ENCODE measurements at places on chromosomes 2 and 18.

DNA sequence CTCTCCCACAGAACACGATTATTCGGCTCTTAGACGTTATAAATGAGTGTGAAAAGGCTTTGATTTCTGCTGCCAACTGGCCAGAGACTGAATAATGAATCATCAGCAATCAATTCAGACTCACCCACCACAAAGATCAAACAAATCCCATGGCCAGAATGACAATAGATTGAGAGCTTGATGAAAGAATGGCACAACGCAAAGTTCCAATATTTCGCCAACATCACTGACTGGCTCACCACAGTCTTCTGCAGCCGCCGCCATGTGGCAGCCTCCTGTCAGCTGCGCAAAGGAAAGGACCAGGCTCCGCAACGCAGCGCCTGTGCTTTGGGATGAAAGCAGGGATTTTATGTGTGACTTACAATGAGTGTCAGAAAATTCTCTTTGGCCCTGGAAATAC, 104.4 kb upstream of the SOX11 start:
- no peak for DNase-seq

GRCh38 chr2:54899576-54900200, 150.6 kb downstream of the RTN4 start:
- no peak for DNase-seq

DNA sequence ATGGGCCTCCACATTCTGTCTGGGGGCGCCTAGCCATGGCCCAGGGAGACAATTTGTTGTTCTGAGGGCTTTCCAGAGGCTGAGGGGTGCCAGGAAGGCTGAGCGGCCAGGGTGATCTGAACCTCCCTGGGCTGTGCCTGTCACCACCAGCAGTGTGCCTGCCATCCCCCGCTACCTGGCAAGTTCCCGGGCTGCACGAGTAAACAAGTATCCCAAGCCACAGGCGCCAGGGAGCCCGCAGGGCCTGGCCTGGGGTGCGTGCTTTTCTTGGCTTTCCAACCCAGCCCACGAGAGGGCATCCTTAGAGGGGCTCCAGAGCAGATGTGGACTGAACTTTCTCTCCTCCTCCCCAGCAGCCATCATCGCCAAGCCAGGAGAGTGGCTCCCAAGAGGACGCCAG, 35.1 kb upstream of the B3GNT7 start:
- DNase-seq = no peak

DNA sequence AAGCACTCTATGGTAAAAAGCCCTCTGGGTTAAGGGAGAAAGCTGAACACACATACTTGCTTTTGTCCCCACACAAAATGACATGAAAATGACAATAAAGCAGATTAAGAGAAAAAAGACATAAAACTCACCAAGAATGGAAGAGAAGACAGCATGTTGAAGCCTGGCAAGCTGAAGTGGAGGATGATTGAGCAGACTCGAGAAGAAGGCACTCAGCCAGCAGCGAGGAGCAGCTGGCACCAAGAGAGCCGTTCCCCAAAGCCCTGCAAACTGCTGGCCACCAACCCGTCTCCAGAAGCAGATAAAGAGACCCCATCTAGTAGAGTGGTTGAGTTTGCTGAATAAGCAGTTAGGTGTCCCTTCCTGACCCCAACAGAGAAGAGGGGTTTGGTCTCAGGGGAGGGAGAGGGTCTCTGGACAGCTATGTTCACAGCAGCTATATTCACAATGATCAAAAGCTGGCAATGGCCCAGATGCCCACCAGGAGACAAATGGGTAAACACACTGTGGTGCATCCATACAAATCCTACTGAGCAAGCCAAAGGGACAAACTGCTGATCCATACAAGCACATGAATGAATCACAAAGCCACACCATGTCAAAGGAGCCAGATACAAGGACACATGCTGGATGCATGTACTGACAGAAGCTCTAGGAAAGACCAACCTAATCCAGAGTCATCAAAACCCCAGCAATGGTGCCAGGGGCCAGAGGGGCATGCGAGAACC, 36.9 kb downstream of the FAM168B start:
- DNase-seq = no peak

- DNase-seq = no peak
These were observed 86.1 kb downstream of the MSH2 start for GRCh38 chr2:47488870-47489584.

DNA sequence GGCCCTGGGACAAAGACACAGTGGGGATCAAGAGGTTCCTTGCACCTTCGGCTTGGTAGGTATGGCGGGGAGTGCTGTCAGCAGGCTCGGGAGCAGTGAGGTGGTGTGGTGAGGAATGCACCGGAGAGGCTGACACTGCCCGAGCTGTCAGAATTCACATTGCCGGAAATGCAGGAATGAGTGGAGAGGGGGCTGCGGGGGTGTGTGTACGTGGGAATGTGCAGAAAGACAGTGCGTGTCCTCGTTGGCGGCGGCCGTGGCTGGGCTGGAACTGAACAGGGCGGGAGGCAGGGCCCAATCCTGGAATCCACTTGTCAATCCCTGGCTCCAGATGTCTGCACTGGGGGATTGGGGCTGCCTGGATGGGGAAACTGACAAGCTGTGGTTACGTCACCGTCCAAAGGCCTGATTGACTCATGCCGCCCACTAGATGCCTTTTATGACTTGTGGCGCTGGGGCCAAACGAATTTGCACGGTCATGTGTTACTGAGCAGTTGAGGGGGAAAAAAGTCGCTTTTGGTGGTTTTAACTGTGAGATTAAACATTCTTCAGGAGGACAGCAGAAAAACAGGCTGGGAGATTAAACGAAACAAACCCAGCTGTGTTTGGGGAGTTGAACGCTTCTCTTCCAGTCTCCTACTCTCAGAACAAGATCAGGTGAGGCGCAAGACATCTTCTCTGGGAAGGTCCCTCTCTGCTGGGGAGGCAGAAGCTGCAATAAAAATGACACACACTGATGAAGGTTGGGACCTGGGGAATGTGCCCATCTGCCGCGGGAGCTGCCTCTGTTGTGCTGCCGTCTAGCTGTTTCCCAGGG, 189.4 kb upstream of the GLI2 start:
- no peak for DNase-seq

GRCh38 chr18:6323319-6323889, 91.3 kb downstream of the L3MBTL4 start:
- no peak for DNase-seq

DNA sequence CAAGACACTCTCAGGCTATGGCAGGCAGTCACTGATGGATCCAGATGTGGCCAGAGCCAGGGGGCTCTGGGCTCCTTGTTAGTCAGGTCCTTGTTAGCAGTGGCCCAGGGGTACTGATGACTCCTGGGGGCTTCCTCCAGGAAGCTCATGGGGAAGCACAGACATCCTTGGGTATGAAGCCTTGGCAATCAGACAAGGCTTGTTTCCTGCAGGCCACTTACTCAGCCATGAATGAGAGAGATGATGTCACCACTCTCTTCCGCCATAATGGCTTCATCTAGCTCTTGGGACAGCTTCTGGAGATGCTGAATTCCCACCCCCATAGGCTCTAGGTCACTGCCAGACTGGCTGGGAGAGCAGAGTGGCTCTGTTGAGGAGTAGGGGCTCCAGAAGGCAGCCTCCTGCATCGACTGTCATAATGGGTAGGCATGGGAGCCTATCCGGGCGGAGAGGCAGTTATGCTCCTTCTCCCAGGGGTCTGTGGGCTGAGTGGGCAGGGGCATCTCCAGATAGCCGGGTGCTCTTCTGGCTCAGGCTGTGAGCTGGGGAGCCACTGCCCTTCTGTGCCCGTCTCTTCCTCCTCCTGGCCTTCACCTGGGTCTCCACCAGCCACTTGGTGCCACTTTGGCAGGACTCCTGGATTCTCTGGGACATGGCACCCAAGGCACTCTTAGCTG, 40.2 kb upstream of the BMPR2 start:
- no peak for DNase-seq

DNA sequence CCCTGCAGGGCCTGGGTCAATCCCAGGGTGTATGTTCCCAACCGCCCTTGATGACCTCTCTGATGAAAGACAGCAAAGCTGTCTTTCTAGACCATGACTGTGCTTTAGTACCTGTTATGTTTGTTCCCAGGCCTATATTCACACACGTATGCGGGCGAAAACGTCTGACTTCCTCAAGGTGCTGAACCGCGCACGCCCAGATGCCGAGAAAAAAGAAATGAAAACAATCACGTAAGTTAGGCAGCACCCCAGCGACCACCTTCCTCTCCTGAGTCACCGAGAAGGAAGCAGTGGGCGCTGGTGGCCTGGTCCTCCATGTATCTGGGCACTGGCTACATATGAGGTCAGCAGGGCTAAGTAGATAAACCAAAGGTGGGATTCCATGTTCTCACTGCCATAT, 11.1 kb upstream of the GPBAR1 start:
- DNase-seq = no peak
